Right atrium auricular region (tissue), 2 donors: ENCODE measurements at places on chromosomes 13 and 19. TPM values are rescaled to one million over a fixed set of nuclear protein-coding genes. Genes with fewer than 3 reads are reported as not detected.
A peak's percentile ranks its signal among the peaks of the same experiment; 100 is the strongest.

DNA sequence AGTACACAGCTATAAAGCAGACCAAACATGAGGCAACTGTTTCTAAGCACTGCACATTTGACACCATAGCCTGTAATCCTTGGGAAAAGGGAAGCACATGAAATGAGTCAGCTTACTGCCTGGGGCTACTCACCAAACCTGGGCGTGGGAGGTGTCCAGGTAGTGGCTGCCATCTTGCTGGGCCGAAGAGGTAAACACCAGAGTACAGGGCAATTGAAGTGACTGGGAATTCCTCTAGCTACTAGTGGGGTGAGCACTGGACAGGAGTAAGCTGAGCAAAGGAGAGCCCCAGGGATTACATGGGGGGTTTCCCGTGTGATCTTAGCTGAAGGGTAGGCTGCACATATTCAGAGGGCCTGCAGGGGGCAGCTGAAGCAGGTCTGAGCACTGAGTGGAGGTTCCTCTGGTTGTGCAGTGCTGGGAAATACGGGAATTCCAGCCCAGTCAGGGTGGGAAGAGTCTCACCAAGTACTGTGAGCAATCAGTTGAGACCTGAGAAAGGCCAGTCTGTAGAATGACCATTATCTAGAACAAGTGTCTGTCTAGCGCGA, 140.5 kb downstream of the SLC7A1 start:
- no peak for DNase-seq

The FGF22 gene
- total RNA-seq, result 0.35 TPM

GRCh38 chr19:50794876-50795663, 4.9 kb downstream of the ACP4 start:
- no peak for DNase-seq

DNA sequence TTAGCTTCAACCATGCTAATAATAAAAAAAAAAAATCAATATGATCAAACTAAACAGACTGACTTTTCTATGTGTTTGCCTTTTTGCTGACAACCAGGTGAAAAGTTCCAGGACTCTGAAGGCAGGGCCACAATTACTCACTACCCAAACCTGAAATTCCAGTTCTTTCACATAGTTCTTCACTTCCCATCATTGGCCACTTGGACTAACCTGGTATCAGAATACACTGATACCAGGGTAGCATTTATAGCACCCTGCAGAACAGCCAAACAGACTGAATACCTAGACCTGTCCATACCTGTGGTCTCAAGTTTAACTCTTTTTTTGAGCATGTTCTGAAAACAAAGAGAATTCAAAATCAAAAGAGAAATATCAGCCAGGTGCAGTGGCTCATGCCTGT, 25.1 kb downstream of the ELF1 start:
- DNase-seq, result no peak

The NCR1 gene
- not detected for total RNA-seq

DNA sequence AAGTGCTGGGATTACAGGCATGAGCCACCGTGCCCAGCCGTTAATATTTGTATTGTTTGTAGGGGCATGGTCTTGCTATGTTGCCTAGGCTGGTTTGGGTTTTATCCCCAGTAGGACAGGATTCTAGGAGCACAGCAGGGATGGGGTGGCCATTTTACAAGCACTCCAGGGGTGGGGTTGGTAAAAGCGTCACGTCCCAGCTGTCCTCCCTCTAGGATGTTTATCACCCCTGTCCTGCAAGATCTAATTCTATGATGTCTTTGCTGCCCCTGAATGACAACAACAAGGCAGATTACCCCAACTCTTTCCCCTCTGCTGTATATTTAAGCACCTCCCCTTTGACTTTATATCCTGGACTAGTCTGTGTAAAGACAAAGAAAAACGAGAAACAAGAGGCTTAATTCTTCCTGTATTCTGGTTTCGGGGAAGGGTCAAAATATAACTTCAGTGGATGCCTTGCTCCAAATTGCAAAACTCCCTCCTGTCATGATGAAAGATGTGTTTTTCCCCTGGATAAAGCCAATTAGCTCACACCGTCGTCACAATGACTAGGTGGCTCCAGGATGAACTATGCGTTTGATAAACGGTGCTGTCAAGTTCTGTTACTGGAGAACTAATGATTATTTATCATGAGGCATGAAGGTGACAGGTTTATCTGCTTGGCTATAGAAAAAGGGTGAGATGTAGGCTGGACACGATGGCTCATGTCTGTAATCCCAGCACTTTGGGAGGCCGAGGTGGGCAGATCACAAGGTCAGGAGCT, 27.8 kb upstream of the OR1M1 start:
- DNase-seq, result no peak

GRCh38 chr13:97254816-97255215, 32.7 kb downstream of the MBNL2 start:
- DNase-seq, result no peak

- DNase-seq, result no peak
Measured at GRCh38 chr19:16892436-16892835, 3.6 kb downstream of the F2RL3 start.

DNA sequence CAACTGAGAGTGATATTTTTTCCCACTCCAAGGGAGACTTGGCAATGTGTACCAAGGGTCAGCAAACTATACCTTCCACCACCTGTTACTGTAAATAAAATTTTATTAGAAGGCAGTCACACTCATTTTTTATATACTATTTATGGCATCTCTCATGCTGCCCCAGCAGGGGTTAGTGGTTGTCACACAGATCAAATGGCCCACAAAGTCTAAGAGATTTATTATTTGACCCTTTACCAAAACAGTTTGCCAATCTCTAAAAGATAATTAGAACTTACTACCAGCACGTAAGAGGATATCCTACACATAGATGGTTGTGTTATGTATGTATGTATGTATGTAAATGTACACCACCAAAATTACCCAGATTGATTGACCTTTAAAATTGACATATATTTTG, 185.1 kb downstream of the PRR20E start:
- DNase-seq, result no peak

DNA sequence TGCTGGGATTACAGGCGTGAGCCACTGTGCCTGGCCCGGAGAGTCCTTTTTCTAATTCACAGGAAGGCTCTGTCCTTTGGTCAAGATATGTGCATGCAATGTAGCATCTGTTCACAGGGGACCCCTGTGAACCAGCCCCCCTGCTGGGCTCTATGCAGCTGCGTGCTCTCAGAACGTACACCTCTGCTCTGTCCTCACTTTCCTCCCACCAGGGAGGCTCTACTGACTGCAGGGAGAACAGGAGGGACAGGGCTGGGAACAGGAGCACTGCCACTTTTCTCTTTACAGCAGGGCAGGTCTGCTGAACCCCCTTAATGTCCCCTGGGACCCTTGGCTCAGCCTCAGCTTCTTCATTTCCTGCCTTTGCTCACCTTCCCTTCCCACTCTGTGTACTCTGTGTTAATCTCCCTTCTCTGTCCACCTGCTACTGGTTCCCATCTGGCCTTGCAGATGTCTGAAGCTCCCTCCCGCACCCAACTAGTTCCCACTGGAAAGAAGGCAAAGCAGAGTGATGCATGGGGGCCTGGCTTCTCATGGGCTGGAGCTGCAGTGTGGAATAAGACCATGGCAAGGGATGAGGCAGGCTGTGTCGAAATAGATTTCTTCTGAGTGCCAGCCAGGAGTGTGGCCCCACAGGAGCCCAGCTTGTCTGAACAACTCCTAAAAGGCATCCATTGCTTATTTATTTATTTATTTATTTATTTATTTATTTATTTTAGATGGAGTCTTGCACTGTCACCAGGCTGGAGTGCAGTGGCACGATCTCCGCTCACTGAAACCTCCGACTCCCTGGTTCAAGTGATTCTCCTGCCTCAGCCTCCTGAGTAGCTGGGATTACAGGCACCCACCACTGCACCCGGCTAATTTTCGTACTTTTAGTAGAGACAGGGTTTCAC, 7.2 kb downstream of the ADGRE2 start:
- DNase-seq, result no peak

The GZMM gene
- total RNA-seq, result 0.79 TPM

DNA sequence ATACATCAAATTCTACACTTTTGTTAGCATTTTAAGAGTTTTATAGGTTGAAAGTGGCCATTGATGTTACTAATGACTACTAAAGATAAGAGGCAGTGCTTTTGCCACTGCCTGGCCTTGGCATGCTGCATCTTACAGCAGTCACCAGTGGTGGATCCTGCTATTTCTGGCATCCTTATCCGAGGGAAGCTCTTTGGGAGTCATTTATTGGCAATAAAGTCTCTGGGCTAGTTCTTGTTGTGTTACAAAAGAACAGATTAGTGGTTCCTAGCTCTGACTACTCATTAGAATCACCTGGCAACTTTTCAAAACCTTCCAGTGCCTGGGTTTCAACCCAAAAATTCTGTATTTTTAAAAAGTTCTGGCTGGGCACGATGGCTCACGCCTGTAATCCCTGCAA, 94.5 kb downstream of the ZMYM2 start:
- no peak for DNase-seq

- no peak for DNase-seq
Measured at GRCh38 chr19:3324405-3324856, 42.0 kb upstream of the NFIC start.

The FGF21 gene
- not detected for total RNA-seq

DNA sequence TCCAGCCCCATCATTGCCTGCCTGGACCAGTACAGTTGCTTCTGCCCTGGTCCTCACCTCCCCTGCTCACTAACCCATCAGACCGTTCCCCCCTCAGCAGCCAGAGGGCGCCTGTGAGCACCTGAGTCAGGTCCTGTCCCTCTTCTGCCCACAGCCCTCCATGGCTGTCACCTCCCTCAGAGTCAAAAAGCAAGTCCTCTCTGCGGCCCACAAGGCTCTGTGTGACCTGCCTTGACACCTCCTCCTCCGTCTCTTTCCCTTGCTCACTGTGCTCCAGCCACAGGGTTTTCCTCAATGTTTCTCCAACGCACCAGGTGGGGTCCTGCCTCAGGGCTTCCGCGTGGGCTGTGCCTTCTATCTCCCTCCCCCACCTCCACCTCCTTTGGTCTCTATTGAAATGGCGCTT, 29.4 kb upstream of the PTPRS start:
- no peak for DNase-seq

The ZNF583 gene
- total RNA-seq, result 6.4 TPM

DNA sequence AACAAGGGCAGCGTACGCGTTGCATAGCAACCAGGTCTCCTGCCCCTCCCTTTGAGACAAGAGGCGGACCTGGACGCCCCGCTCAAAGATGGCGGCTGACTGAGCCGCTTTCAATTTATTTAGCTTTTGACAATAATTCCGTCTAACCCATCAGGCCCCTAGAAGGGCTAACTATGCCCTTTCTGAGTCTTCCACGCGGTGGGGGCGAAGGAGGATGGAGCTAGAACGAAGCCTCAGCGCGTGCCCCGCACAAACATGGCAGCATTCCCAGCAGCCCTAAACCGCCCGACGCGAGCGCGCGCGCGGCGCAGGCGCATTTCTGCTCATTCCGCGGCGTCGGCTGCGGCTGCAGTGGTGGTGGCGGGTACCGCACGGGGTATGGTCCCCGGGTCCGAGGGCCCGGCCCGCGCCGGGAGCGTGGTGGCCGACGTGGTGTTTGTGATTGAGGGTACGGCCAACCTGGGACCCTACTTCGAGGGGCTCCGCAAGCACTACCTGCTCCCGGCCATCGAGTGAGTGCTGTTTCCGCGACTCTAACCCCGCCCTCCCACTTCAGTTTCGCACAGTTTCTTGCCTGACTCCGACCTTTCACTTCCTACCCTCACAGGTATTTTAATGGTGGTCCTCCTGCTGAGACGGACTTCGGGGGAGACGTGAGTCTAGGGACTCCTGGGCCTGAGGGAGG, at the start of gene MED25:
Gene MED25, plus strand, starts transcription at position 326 of the 685 bp plus-strand sequence. Its CDS starts 53 bp downstream, at position 379.
- peak; percentile 83 for DNase-seq

DNA sequence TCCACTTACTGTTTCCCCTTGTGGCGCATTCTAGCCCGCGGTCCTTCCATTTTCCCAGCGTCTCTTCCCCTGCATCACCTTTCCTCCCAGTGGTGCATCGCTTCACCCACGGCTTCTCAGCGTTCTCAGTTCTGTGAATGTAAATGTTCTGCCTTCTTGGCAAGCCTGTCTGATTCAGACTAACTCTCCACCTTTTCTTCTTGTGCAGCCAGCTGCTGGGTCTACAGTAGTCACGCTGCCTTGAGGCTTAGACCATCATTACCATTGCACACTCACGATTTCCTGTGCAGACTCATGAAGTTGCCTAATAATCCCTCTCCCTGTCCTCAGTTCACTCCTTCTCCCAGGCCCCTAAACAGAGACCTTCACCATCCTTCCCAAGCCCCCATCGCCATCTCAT, 75.0 kb downstream of the DHRS12 start:
- DNase-seq, result no peak

DNA sequence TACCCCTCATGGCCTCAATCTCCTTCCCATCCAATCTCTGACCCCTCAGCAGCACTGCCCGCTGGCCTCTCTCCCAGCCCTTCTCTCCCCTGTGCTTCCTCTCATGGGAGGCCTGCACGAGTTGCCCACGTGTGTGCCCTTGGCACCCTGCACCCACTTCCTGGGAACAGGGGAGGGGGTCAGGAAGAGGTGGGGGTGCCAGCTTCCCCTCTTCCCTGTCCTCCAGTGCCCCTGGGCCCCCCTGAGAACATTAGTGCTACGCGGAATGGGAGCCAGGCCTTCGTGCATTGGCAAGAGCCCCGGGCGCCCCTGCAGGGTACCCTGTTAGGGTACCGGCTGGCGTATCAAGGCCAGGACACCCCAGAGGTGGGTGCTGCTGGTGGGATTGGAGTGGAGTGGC, 19.2 kb downstream of the AXL start:
- no peak for DNase-seq

- no peak for DNase-seq
Measured at GRCh38 chr13:28035146-28035782, 46.8 kb upstream of the URAD start.

GRCh38 chr19:37983916-37984315, 76.9 kb downstream of the SIPA1L3 start:
- no peak for DNase-seq

DNA sequence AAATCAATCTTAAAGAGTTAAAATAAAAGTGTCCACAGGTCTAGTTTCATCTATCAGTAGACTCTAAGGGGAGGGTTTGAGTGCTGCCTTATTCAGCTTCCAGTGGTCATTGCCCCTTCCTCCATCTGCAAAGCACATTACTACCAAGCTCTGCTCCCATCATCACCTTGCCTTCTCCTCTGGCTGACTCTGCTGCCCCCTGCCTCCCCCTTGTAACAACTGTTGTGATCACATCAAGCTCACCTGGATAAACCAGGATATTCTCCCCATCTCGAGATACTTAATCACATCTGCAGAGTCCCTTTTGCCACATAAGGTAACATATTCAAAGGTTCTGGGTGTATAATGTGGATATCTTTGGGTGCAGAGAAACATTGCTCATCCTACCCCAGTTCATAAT, 43.3 kb upstream of the GPC6 start:
- no peak for DNase-seq

The TPTE2 gene
- not detected for total RNA-seq

DNA sequence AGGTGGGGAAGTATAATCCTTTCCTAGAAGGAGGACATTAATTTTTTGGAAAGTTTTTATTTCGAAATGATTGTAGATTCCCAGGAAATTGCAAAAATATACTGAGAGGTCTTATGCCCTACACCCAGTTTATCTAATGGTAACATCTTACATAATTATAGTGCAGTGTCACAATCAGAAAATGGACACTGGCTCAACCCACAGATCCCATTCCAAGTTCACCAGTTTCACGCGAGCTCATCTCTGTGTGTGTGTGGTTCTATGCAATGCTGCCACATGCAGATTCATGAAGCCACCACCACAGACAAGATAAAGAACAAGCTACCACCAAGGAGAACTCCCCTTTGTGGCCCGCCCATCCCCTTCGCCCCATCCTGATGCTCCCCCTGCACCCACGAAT, 24.4 kb downstream of the IL17D start:
- no peak for DNase-seq
